Stimulated activated CD4-positive, alpha-beta T cell treated with anti-CD3 and anti-CD28 coated beads, Interleukin-1b, Interleukin-23, amount 100 ng/mL, for 48 hours (primary cell): ENCODE measurements at places on chromosomes 13 and 19.

GRCh38 chr19:7618771-7619510 is 10.4 kb downstream of the XAB2 start:
- DNase-seq: no peak

- no peak for DNase-seq
These were observed 3.1 kb downstream of the ADAMTS10 start for GRCh38 chr19:8607386-8607785.

DNA sequence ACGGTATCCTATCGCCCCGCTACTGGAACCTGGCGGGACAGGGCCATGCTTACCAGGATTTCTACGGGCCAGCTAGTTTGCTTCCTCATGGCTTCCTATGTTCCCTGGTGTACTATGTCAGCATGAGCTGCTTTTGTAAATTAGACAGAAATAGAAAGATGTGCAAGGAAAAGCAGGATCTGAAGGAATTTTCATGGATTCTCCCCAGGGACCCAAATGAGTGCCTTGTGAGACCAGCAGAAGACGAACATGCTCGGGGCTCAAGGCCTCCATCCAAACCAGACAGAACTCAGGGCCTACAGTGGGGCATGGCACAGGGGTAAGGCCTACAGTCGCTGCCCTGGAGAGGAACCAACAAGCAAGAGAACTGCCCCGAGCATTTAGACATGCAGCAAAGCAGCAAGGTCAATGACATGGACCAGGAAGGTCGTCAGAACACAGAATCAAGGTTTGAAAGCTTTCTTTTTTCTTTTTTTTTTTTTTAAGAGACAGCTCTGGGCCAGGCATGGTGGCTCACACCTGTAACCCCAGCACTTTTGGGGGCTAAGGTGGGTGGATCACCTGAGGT is 17.3 kb downstream of the EPS15L1 start:
- no peak for DNase-seq

DNA sequence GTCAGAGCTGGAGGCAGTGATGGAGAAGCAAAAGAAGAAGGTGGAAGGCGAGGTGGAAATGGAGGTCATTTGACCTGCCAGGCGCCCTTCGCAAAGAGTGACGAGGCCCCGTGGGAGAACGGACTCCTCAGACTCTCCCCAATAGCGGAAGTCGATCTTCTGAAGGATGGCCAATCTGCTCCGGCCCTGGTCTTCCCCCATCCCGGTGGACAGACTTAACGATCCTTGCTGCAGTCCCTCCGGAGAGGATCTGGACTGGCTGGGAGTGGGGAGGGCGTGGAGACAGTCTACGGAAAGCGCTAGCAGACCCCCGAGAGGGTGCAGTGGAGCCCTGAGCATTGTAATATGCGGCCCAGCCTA is 11.9 kb downstream of the EPS8L1 start:
- DNase-seq: no peak

GRCh38 chr13:47114030-47114429 is 217.2 kb upstream of the HTR2A start:
- no peak for DNase-seq

DNA sequence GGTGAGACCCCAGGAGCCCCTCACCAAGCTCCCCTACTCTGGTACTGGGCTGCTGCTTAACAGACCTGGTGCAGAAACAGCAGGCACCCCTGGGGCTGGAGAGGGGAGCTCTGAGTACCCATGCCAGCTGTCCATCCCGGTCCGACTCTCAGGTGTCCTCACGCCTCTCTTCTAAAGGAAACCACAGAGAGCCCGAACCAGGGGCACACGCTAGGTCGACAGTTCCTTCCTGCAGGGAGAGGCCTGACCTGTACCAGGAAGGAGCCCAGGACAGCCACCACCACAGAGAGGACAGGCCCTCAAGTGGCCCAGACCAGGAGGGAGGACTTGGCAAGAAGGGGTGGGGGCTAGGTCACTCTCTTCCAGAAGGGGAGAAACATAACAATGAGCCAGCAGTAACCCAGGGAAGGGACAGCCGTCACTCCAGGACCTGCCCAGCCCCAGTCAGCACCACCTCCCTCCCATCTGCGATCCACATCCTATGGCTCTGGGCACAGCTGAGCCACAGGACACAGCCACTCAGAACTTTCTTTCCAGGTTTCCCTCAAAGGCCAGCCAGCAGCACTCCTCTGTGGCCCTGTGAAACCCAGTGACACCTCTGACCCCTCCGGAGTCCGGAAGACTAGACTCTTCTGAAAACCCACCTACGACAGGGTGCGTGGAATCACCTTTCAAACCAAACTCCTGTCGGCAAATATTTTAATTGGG is 13.0 kb upstream of the SLC35E1 start:
- no peak for DNase-seq

GRCh38 chr19:2503521-2504109 is 27.7 kb downstream of the GADD45B start:
- DNase-seq: peak; percentile 77

GRCh38 chr13:37364956-37365355 is 233.6 kb downstream of the POSTN start:
- no peak for DNase-seq

DNA sequence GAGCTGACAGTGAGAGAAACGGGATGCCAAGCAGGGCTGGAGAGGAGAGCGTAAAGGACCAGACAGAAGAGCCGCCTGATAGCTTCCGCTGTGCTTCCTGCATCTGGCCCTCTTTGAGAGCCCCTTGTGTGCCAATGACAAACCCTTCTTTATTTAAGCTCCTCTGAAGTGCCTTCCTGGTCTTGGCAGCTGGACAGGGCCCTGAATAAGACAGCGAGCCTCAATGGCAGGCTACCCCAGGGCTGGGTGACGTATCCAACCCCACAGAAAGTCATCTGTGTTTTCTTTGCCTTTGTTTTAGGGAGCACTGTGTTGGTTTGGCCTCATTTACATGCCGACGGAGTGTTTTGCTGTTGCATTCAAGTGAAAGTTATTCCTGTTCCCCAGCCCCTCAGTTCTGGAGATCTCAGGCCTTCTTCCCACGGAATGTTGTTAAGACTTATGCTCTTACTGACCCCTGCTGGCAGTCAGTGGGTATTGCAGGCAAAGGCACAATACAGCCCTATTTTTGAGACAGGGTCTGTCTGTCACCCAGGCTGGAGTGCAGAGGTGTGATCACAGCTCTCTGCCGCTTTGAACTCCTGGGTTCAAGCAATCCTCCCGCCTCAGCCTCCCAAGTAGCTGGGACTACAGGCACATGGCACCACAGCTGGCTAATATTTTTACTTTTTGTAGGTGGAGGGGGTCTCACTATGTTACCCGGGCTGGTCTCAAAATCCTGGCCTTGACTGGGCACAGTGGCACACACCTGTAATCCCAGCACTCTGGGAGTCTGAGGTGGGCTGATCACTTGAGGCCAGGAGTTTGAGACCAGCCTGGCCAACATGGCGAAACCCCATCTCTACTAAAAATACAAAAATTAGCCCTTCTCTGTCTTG is 16.8 kb downstream of the CCL25 start:
- DNase-seq: peak; percentile 13

DNA sequence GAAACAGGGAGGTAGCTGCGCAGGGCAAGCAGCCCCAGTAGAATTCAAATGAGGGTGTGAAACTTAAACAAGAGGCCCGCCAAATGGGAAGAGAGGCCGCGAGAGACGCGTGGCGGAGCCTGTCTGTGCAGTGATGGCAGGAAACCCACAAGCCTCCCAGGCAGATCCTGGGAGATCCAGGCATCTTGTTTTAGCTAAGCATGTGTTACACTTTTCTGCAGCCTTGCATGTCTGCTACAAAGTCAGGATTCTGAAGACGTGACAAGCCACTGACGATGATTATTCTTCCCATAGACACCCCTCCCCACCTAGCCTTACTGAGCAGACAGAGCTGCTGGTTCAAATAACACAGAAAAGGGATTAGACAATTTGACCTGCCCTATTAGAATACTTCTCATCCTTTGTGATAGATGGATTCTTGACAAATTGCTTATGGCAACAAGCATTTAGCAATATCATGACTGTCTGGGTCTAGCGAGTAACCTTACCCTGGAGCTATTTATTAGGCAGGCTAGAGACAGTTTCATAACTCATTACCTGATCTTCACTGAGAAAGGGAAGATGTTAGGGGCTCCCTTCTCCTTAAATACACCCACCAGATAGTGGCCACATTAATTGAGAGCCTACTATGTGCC is 185.2 kb upstream of the IRS2 start:
- no peak for DNase-seq

DNA sequence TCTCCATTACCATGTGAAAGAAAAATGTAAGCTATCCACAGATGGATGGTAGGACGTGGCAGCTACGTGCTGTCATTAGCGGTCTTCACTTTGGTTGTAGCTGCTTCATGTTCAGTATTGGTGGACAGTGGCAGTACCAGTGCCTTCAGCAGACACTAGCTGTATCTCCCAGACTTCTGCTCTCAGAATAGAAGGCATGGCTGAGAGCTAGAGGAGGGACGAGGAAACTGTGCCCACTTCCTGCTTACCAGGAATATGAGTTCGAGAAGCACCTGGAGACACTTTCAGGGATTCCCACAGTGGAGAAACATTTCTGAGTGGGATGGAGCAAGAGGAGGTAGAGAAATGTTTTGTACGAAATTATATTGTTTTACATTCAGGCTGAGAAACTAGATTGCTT is 6.9 kb upstream of the SHISA2 start:
- DNase-seq: no peak

DNA sequence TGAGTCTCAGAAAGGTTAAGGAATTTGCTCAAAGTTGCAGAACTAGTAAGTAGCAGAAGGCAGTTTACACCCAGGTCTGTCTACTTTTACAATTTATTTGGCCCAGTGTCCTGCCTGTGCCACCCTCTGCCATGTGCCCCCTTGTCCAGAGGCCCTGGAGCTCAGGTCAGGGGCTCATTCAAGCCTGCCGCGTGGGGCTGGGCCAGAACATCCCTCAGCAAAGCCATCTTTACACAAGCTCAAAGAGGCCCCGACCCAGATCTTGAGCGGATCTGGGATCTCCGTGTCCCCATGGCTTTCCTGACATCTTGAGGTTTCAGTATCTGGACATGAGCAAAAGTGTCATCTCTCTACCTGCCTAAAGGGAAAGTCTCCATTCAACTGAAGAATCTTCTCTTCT is 76.4 kb upstream of the VSTM2B start:
- DNase-seq: no peak

DNA sequence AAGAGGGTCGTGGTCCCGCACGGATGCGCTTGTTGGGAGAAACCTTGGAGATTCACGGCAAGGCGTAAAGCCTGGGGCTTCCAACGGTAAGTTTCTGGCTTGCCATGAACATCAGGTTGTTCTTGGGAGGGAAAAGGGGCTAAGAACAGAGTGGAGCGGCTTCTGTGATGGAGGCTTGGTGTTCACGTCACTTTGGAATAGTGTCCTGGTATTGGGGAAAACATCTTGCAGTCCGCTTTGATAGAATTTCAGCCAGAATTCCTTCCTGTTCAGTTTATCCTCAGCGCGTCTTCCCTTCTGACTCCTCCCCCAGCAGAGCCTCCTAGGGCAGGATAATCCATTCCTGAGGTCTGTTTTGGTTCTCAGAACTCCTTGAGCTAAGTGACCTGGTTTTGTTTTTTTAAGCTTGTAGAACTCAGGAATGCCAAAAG is 2.0 kb downstream of the KCTD15 start:
- DNase-seq: no peak

GRCh38 chr19:6723108-6723618 is 2.7 kb upstream of the C3 start:
- DNase-seq: no peak

DNA sequence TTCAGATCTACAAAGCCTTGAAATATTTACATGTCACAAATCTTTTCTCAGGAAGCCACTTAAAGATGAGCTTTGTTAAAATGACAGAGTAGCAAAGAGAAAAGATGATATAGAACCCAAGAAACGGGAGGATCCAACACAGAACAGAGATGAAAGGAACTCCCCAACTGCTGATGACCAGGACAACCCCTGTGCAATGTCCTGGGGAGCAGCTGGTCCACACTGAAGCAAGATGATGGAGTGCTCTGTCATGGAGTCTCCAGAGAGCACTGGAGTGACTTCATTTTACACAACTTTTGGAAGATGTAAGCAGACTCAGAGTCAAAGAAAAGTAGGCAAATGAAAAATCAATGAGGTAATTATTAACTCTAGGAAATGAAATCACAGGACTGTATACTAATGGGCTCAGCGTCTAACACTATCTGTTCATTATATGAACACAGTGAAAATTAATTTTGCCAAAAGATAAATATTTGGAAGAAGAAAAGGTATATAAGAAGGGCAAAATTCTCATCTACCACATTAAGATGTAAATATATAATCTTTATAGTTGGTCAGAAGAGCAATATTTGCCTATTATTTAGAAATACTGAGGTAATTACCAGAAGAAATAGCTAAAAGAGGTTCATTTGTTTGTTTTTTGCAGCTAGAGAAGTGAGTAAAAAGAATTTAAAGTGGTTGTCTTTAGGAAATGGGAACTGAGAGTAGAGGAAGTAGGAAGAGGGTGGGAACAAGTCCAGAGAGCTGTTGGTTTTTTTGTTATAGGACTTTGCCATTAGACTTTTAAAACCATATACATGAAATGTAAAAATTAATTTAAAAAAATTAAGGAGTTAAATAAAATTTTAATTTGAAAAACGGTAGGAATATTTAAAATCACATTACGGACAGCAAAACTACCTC is 30.5 kb downstream of the MTRF1 start:
- no peak for DNase-seq

DNA sequence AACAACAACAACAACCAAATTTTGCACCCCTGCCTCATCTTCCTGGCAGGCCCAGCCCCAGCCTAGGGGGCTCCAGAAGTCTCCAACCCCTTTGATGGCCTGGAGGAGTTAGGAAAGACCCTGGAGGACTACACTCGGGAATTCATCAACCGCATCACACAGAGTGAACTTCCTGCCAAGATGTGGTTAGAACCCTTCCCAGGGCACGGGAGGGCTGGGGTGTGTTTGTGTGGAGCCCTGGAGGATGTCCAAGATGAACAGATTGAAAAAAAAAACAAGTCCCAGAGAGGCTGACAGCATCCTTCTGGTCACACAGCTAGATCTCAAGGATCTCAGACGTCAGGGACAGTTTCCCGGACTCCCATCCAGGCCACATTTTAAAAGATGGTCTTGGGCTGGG is 13.3 kb downstream of the APOC1 start:
- DNase-seq: no peak

GRCh38 chr13:100870898-100871297 is 196.3 kb upstream of the TMTC4 start:
- DNase-seq: no peak

- DNase-seq: no peak
These were observed at the start of gene ASPDH for GRCh38 chr19:50513746-50514345. Gene ASPDH (minus strand): TSS chr19:50513913. CDS start chr19:50513823, 90 bp downstream.

- no peak for DNase-seq
These were observed 235.4 kb downstream of the PCDH20 start for GRCh38 chr13:61180234-61180633.

DNA sequence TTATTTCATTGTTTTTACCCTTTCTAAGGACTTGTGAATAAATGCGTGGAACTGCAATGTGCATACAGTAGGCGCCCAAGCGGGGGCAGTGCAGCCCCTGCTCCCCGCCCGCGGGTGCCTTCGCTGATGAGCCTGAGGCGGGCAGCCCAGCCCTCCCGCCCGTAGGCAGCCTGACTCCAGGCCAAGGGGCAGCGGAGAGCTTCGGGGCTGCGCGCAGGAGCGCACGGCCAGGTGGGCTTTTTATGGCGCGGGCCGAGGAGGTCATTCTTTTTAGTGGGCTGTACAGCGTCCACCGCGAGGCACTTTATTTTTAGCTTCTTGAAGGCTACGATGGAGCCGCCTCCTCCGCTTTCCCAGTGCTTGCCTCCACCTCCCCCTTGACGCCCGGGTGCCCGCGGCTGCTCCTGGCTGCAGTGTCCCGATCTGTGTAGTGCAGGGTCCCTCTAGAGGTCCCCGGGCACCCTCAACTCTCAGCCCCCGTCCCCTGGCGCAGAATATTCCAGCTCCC is 60.5 kb downstream of the CCNE1 start:
- peak; percentile 15 for DNase-seq
